Activated CD4-positive, alpha-beta T cell treated with anti-CD3 and anti-CD28 coated beads for 36 hours (primary cell): ENCODE measurements at places on chromosomes 5 and 9.

DNA sequence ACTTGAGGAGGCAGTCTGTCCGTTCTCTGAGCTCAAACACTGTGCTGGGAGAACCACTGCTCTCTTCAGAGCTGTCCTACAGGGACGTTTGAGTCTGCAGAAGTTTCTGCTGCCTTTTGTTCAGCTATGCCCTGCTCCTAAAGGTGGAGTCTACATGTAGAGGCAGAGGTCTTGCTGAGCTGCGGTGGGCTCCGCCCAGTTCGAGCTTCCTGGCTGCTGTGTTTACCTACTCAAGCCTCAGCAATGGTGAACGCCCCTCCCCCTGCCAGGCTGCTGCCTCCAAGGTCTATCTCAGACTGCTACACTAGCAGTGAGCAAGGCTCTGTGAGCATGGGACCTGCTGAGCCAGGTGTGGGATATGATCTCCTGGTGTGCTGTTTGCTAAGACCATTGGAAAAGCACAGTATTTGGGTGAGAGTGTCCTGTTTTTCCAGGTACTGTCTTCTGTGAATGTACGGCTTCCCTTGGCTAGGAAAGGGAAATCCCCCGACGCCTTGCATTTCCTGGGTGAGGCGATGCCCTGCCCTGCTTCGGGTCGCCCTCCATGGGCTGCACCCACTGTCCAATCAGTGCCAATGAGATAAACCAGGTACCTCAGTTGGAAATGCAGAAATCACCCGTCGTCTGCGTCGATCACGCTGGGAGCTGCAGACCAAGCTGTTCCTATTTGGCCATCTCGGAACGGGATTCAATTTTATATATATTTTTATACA, 58.5 kb downstream of the CNTRL start:
- peak; percentile 77 for DNase-seq

GRCh38 chr5:173567548-173567947, 48.9 kb downstream of the BOD1 start:
- DNase-seq: no peak

DNA sequence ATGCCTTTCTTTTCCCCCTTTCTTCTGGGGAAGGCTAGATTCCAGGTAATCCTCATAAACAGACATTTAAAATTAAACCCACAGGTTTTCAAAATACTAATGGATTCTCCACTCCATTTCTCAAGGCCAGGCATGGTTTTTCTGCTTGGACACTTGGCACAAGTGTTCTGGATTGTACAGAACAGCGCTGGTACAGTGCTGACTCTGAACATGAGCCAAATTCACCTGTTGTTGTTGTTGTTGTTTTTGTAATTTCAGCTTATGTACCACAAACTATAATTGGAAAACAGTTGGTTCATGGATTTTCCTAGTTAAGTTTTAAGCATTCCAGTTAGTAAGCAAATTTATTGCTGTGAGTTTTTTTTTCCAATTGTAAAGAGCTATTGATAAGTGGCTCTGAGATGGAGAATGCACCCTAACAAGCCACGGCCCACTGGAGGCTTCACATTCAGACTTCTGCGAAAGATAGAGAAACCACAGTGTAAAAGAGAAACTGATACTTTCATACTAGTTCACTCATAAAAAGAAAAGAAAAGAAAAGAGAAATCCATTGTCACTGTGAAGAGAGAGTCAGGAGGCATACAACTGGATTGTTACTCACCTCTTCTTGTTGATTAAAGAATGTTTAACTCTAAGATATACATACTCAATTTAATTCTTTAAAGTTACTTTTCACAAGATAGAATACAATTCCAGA, 16.2 kb upstream of the ITGA1 start:
- peak; percentile 63 for DNase-seq

GRCh38 chr9:133998915-133999595, 6.9 kb upstream of the VAV2 start:
- no peak for DNase-seq

- peak; percentile 31 for DNase-seq
These were observed 171.6 kb downstream of the PAX5 start for GRCh38 chr9:36862206-36863145.

- peak; percentile 63 for DNase-seq
These were observed at the start of gene FER for GRCh38 chr5:108747774-108748400. TSS of gene FER (plus strand) at chr5:108747897. CDS start at chr5:108798183, 50,286 bp downstream.

- no peak for DNase-seq
These were observed 208.4 kb upstream of the TBCA start for GRCh38 chr5:77984587-77984986.

DNA sequence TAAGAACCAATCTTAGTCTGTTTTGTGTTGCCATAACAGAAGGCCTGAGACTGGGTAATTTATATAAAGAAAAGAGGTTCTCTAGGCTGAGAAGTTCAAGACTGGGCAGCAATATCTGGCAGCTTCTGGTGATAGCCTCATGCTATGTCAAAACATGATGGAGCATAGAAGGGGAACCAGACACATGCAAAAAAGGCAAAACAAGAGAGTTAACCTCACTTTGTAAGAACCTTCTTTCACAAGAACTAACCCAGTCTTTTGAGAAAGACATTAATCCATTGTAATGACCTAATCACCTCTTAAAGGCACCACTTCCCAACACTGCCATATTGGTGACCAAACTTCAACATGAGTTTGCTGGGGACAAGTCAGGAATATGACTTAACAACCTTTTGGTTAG, 37.3 kb downstream of the FSD1L start:
- no peak for DNase-seq
